ENCODE measurements at places on chromosomes 1 and 21.

DNA sequence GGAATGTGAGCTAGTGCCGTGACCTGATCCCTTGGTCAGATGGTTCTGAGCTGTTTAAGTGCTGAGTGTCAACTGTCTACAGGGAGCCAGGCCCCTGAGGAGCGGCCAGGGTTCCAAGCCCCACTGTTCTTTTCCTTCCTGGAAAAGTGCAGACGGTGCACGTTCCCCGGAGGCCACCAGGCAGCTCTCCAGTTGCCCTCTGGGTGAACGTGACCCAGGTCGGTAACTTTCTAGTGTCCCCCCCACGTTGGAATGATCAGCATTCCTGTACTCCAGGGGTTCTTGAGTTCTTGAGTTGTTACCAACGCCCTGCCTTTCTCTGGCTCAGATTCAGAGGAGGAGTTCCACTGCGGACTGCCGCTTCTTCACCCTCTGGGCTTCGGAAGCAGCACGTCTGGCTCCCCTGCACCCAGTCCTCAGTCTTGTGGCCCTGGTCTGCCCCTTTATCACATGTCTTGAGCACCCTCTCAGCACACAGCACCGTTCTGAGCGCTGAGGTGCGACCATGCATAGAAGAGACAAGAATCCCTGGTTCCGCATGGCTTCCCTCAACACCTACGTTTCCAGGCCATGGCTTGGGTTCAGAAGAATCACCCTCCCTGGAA, 131.5 kb downstream of the DHRS3 start:
- no peak for DNase-seq

DNA sequence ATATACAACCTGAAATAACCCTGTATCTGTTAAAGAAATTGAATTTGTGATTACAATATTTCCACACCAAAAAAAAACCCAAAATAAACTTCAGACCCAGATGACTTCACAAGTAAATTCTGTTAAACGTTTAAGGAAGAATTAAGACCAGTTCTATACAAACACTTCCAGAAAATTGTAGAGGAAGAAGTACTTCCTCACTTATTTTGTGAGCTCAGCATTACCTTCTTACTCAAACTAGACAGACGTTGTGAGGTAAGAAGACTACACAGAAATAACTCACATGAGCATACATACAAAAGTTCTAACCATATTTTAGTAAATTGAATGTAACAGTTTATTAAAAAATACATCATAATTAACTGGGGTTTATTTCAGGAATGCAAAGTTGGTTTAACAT, 18.8 kb downstream of the RALGPS2 start:
- DNase-seq = no peak

GRCh38 chr1:53090227-53091147, 28.5 kb downstream of the PODN start:
- DNase-seq = no peak

DNA sequence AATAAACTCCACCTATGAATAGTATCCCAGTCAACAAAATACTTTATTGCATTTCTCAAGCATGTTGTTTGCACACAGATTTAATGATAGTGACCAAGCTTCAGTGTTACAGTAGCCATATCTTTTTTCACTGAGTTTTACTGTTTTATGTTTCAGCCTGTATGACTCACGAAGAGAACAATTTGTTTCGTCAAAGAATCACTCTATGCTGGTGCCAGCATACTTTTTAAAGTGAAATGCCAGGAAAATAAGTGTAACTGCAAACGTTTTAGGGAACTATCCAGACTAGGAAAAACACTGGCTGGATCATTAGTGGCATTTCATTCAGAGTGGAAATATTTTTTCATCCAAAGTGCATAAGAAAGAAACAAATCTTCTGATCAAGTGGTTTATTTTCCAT, 210.8 kb downstream of the COL11A1 start:
- no peak for DNase-seq

- DNase-seq = no peak
Observed at GRCh38 chr1:80258659-80259058, 1252.1 kb upstream of the ADGRL4 start.

DNA sequence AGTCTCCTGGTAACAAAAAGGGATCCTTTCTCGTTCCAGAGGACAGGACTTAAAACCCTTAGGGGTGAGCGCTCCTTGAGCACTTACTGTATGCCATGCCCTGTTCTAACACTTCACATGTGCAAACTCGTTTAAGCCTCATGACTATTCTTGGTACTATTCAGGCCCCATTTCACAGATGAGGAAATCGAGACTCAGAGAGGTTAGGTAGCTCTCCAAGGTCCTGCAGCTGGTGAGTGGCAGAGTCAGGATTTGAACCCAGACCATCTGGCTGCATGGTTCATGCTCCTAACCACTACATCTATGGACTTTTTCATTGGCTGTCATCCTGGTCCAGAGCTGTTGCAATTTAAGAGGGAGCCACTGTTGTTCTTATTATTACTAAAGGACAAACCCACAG, 46.7 kb upstream of the WNT4 start:
- no peak for DNase-seq

DNA sequence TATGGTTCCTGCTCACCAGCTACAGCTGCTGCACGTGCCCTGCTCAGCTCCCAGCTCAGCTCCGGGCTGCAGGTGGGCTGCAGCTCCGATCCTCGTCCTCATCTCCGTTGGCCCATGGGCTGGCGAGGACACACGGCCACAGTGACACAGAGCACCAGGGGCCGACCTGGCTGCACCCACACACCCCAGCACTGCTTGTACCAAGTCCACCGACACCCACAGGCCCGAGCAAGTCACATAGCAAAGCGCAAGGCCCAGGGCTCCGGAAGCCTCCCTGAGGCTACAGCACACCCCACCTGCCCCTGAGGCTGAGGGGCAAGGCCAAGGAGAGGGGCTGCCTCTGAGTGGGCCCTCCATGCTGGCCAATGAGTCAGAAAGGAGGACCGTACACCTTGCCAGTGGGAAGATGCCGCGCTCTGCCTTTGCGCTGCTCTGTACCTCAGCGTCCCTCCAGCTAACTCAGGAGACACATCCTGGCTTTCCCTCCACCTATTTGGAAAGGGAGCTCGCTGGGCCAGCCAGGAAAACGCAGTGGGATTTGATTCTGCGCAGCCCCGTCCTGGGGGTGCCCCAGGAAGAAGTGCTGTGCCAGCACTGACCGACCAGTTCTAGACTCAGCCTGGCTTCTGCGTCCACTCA, 124.8 kb downstream of the SIK1 start:
- DNase-seq = no peak

DNA sequence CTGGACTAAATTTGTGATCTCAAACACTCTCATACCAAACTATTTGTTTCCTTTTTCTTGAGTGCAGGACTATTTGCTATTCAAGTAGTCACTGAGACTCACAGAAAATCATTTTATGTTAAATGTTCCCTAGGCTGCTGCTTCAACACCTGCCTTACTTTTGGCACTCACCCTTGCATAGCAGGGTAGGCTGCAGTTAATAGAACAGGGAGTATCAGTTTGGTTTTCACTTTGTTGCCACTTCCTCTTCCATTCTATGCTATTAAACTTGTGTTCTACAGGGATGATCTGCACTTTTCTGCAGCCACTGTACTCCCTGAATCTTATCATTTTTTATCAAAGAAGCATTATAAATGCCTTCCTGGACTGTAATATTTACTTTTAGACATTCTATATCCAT, 148.7 kb upstream of the PRMT6 start:
- DNase-seq = no peak

DNA sequence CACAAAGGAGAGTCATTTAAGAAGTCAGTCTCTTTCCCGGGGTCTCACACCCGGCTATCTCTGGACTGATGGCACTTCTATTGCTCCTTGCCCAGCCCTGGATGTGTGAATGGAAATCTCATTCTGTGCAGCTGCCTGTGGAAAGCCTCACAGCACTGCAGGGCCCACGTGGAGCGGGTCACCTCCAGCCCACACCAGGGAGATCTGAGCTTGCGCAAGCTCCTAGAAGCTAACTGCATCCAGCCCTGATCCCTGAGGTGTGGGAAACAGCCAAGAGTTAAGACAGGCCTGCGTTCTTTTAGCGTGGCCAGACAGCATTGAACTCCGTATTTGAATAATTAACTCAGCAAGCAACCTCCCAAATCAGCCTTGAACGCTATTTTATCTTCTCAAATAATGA, 150.5 kb downstream of the LRIG2 start:
- no peak for DNase-seq

GRCh38 chr1:117883616-117884015, 45.8 kb downstream of the GDAP2 start:
- DNase-seq = no peak

DNA sequence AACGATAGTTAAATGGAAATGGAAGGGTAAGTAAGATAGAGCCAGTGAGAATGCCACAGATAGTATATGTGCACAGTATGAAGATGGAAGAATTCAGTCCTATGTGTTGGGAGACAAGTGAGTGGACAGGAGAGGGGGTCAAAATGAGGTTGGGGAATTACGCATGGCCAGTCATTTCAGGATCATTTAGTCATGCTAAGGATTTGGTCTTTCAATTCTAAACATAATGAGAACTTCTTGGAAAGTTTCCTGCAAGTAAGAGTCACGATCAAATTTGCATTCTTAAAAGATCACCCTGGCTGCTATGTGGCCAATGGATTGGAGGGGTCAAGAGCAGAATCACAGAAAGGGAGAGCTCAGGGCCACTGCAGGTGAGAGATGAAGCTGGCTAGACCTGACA, 64.0 kb upstream of the KCNK2 start:
- no peak for DNase-seq

GRCh38 chr1:100246738-100247137, 2.9 kb downstream of the DBT start:
- no peak for DNase-seq

- DNase-seq = no peak
Observed at GRCh38 chr1:27689423-27690173, 17.6 kb upstream of the IFI6 start.

- no peak for DNase-seq
Observed at GRCh38 chr1:176801514-176802020, 338.6 kb downstream of the PAPPA2 start.

- no peak for DNase-seq
Observed at GRCh38 chr1:163747855-163748254, 426.1 kb downstream of the NUF2 start.

DNA sequence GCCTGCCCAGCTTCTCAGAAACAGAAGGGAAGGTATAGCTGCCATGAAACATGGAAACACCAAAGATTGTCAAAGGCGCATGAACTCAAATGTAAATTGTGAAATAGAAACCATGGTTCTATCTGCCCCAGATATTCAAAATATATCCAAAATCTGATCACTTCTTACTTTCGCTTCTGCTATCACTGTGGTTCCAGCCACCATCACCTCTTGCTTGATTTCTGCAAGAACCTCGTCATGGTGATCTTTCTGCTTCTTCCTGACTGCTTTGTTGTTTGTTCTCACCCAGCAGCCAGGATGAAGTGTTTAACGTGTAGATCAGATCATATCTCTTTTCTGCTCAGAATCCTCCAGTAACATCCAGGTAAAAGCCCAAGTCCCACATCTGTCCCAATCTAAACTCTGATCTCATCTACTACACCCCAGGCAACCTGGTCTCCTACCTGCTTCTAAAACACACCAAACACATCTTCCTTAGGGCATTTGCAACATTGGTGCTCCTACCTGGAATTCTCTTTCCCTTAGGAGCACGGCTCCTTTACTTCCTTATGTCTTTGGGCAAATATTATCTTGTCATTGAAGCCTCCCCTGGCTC, 10.5 kb upstream of the LMO4 start:
- DNase-seq = no peak

DNA sequence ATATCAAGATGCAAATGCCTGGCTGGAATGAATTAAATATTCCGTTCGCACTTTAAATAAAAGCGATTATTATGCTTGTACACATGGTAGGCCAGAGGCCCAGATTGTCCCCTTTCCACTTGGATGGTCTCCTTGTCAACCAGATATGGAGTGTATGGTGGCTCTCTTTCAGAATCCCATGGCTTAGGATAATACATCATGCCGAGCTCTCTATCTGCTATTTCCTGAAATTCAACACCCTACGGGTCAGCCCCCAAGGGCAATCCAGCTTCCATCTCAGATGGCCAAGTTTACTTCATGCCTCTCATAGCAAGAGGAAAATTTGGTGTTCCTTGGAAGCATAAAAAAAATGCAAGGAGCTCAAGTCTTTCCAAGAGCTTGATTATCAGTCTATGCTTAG, 25.4 kb upstream of the FMO1 start:
- DNase-seq = no peak

GRCh38 chr1:101008229-101008834, 17.3 kb downstream of the DPH5 start:
- no peak for DNase-seq

DNA sequence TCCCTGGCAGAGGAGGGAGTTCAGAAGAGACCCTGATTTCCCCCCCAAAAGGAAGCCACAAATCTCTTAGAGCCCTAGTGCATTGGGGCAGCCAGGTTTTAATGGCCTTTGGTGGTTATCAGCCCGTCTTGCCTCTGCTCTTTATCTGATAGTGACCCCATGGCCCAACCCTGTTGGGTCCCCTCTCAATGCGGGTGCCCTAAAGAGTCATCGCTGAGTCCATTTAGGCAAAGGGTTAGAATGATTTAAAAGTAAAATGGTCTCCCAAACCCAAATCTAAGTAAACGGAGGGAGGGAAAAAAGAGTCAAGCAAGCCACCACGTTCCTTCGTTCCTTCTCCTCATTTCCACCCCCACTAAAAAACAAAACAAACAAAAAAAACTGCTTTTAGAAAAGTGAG, 164.0 kb downstream of the RUNX1 start:
- DNase-seq = no peak

DNA sequence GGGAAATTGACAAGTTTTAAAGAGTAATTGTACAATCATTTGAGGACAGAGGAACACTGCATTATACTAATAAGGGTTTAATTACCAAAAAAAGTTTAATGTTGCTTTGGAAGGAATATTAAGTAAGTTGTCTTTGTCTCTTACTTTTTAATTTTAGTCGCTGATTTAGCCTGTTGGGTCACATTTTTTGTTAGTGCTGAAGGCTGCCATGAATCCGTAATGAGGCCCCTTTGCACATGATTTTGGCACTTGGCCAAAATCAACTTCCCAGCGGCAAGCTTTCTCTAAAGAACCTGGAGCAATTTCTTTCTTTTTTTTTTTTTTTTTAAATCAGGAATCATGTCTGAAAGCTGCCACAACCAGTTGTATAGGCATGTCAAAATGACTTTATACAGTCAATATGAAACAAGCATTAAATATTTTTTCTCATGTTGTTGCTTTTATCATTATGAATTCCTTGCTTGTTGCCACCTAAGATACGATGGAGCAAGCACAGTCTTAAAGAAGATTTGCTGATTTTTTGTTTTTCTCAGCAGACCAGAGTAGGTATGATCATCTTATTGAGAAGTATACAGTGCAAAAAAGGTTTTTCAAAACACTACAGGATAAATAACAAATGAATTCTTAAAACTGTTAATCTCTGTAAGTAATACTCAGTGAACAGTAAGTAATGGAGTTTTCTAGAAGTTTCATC, 690.4 kb downstream of the USP25 start:
- DNase-seq = peak; percentile 12

GRCh38 chr1:240611619-240612480, at the start of gene GREM2:
Gene GREM2 (minus strand): TSS chr1:240612155. CDS start chr1:240493475, 118,680 bp downstream.
- peak; percentile 54 for DNase-seq
